ENCODE measurements at places on chromosomes 11 and 22.

DNA sequence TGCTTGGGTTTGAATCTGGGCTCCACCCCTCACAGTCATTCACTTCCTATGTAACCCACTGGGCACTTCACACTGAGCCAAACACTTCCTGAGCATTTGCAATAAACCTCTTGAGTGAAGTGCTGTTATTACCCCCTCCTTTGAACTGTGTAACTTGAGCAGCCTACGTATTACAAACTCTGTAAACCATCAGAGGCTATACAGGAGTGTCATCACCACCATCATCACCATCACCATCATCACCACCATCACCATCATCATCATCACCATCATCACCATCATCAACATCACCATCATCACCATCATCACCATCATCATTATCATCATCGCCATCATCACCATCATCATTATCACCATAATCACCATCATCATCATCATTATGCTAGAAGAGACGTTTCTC, 18.4 kb downstream of the RTL6 start:
- no peak for DNase-seq

- no peak for DNase-seq
Measured at GRCh38 chr11:112156153-112156955, 7.5 kb downstream of the IL18 start.

GRCh38 chr11:67384851-67385366, 6.9 kb upstream of the RAD9A start:
- no peak for DNase-seq

- DNase-seq: no peak
Measured at GRCh38 chr11:63504933-63505586, 824 bp upstream of the LGALS12 start.

- no peak for DNase-seq
Measured at GRCh38 chr11:105774899-105775298, 165.0 kb downstream of the GRIA4 start.
